ENCODE measurements at places on chromosomes 1 and 21.

- DNase-seq, result no peak
These were observed 145.0 kb downstream of the PBX1 start for GRCh38 chr1:164703960-164704411.

- peak; percentile 21 for DNase-seq
These were observed 98.6 kb downstream of the ADGRL2 start for GRCh38 chr1:81899214-81899821.

DNA sequence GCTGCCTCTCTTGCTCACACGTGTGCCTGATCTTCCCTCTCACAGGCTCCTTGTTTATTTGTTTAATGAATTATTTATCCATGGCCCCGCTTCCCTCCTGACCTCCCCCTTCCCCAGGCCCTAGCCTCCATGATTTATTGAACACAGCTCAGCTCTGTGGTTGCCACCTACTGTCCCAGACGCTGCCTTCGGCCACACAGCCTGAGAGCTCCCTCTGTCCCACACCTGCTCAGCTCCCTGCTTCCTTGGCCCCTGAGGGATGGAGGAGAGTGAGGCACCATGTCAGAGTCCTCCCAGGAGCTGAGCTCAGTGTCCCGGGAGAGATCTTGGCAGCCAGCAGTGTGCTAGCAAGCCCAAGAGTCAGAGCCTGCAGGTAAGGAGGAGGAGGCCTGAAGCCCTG lies 3.1 kb upstream of the EFNA3 start:
- DNase-seq, result peak; percentile 13

- DNase-seq, result no peak
These were observed 1.9 kb downstream of the MANEAL start for GRCh38 chr1:37795340-37796125.

- DNase-seq, result peak; percentile 6
These were observed 37.3 kb downstream of the CHAF1B start for GRCh38 chr21:36422279-36423098.

GRCh38 chr1:19006000-19006399 lies 49.5 kb upstream of the IFFO2 start:
- DNase-seq, result no peak

DNA sequence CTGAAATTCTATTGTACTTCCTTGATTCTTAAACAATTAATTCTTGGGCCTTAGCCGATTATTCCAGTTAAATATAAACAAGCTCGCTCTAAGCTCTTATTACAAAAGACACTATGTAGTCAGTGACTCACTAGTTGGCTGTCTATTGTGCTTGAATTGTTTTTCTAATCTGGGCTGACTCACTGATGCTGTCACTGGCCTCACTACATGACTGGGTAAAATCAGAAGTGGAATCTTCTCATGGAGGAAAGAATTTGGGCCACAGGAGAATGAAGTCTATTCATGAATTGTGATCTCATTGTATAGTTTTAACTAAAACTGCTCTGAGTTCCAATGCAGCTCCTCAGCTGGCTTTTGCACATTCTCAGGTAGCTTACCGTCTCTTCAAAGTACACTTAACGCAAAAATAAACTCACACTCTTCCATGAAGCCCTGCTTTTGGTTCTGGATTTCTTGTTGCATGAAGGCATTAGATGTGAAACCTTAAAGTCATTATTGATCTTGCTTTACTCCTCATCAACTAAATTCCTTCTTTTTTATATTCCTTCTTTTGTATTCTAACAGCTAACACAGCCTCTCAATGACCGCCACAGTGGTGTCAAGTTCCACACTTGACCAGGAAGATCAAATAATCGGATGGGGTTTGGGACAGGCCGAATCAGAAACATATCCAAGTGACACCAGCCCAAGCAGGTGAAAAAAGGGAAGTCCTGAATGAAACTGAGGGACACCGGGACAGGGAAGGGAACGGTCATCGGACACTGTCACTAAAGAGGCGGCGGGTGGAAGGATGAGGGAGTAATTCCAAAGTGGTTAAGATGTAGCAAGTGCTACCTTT lies 80.9 kb upstream of the LBR start:
- DNase-seq, result no peak

- no peak for DNase-seq
These were observed 17.2 kb downstream of the LY9 start for GRCh38 chr1:160813215-160813614.

DNA sequence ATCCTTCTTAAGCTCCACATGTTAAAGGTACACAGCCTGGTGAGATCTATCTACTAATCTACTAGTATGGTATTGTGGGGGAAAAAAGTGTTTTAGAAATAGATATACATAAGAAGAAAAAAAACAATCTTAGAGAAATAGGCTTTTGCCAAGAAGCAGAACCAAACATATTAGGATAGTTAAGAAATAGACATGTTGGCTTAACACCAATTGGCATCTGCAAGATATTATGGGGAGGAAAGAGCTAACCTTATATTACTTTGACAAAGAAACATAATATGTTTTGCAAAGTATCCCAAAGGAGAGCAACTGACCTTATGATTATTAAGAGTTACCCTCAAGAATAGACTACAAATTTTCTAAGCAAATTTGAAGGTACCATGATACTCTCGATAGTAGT lies 202.9 kb downstream of the BRINP3 start:
- no peak for DNase-seq

DNA sequence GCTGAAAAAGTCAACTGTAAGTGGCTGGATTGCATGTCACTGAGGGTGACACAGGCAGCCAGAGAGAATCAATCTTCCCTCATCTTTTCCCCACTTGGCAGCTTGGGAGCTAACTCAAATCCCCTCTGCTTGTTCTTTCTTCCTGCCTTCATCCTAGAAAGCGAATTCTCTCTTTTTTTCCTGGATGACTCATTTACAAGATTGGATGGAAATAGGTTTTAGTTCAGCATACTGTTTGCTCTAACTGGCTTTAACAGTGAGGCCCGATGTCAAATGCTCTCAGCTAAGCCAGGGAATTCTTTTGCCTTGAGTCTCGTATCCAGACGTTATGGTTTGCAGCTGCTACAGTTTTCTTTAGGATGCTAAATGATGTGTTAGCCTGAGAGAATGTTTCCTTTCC lies 72.7 kb downstream of the HUNK start:
- no peak for DNase-seq

- DNase-seq, result no peak
These were observed 804.4 kb downstream of the BRINP3 start for GRCh38 chr1:189673217-189673616.

DNA sequence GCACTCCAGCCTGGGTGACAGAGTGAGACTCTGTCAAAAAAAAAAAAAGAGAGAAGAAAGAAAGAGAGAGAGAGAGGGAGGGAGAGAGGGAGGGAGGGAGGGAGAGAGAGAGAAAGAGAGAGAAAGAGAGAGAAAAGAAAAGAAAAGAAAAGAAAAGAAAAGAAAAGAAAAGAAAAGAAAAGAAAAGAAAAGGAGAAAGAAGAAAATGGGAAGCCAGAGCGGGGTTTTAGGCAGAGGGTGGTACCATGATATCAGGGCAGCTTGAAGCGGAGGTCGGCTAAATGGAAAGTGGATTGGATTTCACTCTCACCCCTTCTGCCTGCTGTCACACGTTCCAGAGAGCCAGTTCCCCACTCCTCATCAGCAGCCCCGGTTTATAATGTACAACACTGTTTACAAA lies 1.9 kb downstream of the TMCO4 start:
- peak; percentile 78 for DNase-seq

DNA sequence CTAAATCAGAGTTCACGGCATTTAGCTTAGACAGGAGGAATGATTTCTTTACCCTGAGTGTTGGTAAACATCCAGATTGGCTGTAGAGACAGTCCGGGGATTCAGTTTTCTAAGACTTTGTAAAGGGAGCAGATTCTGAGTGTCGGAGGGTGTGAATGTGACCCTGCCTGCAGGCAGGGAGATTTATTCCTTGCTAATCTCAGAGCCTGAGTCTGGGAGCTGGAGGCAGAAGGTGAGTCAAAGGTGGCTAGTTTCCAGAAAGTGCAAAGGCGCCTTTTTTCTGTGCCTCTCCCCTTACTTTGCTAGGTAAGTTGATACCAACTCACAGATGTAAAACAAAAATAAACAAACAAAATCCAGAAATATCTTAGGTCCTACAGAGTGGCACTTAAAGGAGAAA lies 11.7 kb downstream of the ATP1B1 start:
- DNase-seq, result no peak

DNA sequence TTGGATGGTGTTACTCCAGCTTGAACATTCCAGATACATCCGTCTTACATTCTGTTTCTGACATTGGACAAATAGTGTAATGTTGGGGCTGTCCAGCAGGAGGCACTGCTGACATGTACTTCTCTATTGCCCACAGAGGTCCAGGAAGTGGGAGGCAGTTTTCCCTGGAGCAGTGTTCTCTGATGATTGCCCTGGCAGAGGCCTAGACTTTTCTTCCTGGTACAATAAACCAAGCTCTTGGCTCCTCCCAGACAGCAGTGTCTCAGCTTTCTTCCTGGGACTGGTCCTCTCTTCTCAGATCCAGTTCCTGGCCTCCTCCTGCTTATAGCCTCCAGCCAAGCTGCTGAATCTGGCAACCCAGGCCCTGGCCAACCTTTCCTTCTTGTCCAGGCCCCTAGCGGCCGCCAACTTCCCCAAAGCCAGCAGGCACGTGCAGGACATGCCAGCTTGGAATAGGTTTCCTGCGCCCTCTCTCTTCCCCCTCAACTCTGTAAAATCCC lies 14.9 kb upstream of the IFNLR1 start:
- DNase-seq, result peak; percentile 62

DNA sequence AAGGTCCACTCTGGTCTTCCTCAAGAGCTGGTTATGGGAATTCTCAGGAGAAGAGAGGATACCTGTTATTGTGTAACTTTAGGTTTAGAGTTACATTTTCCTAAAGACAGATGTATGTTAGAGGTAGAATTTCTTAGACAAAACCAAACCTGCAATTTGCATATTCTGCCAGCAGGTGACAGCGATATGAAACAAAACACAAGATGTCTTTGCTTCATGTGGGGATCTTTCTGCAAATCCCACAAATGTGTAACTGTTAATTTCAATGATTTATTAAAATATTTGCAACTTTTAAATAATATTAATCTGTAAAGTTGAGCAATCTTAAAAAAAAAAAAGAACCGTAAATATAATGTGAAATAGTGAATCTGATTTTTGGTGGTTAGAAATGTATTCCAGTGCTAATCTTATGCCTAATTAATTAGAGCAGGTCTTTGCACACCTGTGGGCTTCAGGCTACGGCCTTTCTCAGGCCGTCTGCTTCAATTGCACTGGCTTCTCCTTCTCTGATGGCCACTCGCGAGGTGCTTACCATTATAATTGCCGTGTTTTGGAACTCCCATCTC lies 33.4 kb downstream of the FAM78B start:
- DNase-seq, result no peak

DNA sequence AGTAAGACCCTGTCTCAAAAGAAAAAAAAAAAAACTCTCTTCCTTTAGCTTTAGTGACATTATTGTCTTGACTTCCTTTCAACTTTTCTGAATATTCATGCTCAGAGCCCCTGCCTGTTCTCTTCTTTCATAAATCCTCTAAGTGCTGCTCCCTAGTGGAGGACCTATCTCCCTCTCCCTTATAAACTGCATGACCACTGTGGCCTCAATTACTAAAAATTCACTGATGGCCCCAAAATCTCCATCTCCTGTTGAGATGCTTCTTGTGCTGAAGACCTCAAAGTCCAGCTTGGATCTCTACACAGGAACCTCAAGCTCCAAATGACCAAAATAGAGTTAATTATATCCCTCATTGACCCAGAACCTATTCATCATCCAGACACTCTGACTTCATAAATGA lies 7.8 kb downstream of the ITLN1 start:
- DNase-seq, result no peak

GRCh38 chr21:27735699-27736098 lies 768.8 kb upstream of the ADAMTS5 start:
- no peak for DNase-seq

DNA sequence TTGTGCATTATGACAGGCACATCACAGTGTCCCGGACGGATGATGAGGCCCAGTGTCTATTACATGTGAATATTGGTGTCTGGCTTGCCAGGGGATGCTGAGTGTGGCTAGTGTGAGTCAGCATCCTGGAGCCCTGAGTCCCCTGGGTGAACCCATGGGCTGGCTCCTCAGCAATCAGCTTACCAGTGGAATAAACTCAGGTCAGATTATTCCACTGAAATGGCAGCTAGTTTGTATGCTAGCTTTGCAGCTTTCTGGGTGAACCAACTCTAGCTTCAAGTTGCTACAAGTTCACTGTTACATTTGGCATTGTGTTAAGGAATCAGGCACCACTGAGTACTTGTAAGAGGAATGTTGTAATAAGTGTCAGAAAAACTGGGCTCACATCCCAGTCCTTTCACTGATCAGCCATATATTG lies 23.9 kb upstream of the RPTN start:
- no peak for DNase-seq

DNA sequence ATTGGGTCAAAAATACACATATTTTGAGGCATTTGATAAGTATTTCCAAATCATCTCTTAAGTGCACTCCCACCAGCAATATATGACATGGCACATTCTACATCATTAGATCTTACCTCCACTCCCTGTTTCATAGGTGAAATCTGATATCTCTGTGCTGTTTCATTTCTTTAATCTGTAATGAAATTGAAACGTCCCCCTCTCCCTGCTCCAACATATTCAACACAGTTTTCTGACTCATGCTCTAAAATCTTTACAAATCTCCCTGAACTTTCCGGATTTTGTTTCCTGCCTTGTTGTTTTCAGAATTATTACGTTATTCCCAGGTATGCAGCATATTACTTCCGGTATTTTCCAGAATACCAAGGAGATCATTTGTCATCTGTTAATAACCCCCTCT lies 66.1 kb upstream of the AKT3 start:
- DNase-seq, result peak; percentile 26

GRCh38 chr1:20625176-20626097 lies 7.8 kb upstream of the PINK1 start:
- no peak for DNase-seq

- DNase-seq, result no peak
These were observed 455.8 kb upstream of the PRMT6 start for GRCh38 chr1:106600626-106601025.

DNA sequence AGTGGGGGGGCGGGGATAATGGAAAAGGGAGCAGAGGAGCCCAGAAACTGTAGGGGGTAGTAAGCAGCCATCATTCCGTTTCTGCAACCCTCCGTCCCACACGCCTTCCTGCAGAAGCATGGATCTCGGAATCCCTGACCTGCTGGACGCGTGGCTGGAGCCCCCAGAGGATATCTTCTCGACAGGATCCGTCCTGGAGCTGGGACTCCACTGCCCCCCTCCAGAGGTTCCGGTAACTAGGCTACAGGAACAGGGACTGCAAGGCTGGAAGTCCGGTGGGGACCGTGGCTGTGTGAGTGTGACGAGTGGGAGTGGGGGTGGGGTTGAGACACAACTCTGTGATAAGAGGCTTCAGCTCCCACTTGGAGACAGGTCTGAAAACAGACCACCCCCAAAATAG lies 706 bp downstream of the CREB3L4 start:
- DNase-seq, result no peak

DNA sequence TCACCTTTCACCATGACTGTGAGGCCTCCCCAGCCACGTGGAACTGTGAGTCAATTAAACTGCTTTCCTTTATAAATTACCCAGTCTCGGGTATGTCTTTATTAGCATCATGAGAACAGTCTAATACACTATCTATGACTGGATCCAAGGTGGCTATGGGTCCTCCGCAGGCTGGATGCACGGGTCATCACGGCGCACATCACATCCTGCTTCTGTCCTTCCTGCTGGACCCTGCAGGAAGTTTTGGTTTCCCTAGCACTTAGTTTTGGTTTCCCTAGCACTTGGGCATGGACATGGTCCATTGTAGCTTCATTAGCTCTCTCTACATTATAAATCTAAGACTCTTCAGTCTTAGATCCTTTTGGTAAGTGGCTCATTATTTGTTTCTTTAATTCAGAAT lies 14.2 kb upstream of the PHC2 start:
- DNase-seq, result no peak

Measured in NCI-H2171 treated with DMSO at 0.1 percent for 48 hours (cell line).